ENCODE measurements at places on chromosomes 1 and 21.

- peak; percentile 37 for DNase-seq
Measured at GRCh38 chr21:17270229-17270628, 242.6 kb upstream of the CXADR start.

DNA sequence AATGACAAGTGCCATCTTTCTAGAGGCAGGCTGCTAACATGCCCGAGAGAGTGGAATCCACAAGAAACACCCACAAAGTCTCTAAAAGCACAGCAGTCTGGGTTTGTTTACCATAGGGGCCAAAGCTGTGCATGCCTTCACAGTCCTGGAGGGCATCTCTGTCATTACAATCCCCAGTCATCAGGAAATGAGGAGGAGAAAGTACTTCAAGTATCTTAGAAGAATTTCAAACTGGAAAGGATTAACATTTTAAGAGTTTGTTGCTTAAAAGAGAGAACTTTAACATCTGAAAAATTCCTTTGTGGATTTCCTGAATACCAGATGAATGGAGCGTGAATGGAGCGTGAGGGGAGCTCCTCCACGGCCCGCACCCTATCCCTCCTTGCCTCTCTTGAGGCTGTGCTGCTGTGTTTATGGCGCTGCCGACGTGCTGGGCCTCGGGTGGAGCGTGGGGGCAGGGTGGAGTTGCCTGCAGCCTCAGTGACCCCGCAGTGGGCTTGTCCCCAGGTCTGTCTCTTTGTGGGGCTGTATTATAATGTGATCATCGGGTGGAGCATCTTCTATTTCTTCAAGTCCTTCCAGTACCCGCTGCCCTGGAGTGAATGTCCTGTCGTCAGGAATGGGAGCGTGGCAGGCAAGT, 23.3 kb downstream of the SLC6A17 start:
- no peak for DNase-seq

DNA sequence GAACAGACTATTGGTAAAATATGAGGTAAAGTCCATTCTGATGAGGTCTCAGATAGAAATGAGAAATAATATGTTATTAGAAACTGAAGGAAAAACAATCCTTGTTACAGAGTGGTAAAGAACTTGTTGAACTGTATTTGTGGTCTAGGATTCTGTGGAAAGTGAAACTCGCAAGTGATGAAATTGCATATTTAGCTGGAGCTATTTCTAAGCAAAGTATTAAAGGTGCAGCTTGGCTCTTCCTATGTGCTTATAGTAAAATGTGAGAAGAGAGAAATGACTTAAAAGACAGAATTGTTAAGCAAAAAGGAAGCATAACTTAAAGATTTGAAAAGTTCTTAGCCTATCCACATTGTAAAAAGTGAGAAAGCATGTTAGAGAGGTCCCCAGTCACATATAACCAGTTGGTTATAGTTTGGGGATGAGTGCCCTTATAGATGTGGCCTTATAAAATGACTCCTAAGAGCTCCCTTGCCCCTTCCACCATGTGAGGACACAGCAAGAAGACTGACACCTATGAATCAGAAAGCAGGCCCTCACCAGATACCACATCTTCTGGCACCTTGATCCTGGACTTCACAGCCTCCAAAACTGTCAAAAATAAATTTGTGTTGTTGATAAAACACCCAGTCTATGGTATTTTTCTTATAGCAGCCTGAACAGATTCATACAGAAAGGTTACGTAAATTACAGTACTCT, 24.8 kb downstream of the PHTF1 start:
- DNase-seq, result no peak

GRCh38 chr1:32454726-32455125, 10.1 kb upstream of the ZBTB8B start:
- DNase-seq, result peak; percentile 40

- peak; percentile 98 for DNase-seq
Measured at GRCh38 chr1:31306278-31306677, 9.4 kb downstream of the ZCCHC17 start.

GRCh38 chr1:225182716-225183115, 245.1 kb downstream of the LBR start:
- no peak for DNase-seq

GRCh38 chr1:70546726-70547125, 135.7 kb downstream of the CTH start:
- no peak for DNase-seq

- no peak for DNase-seq
Measured at GRCh38 chr1:113530021-113530420, 139.7 kb downstream of the MAGI3 start.

DNA sequence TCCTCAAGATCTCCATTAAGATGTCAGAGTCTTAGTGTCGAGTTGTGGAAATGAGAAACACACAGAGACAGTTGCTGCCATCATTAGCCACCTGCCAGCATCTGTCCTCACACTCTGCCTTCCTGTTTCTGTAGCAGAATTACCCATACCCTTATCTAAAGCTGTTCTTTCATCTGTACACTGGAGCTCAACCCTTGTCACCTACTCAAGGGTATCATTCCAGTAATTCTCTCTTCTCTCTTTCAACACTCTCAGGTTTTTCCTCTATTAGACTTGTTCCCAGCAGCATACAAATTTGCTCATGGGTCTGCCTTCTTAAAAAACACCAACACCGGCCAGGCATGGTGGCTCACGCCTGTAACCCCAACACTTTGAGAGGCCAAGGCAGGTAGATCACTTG, 27.4 kb upstream of the RNF2 start:
- no peak for DNase-seq

- no peak for DNase-seq
Measured at GRCh38 chr1:207815466-207815865, 63.6 kb downstream of the CD46 start.

DNA sequence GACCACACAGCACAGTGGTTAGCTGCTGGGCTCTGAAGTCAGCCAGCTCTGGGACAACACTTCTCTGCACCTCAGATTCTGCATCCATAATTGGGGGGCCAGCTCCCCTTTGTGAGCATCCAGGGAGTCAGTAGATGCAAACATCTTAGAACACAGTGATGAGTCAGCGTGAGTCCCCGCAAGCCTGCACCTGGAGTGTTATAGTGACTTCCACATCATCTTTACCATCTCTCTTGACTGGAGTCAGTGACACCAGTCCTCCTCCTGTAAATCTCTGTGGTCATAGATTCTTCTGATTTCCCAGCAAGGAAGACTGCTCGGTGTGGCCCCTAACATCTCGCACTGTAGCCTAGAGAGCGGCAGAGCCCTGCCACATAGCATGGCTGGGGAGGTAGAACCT, 13.9 kb upstream of the EDN2 start:
- no peak for DNase-seq

DNA sequence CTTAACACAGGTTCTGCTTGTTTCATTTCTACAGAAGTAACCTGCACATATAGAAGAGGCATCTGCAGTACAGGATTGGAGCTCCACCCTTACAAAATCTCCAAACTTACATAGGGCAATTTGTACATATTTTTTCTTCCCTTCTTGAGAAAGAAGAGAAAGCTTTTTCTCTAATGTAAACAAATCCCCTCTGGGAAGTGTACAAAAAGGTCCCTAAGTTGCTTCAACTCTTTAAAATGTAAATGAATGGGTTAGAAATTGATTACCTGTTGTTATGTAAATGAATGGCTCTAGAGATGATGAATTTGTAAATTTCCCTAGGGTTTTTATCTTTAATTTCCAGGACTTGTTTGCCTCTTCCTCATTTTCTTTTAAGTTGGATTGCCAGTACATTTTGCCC, 1183.7 kb downstream of the MRPL39 start:
- DNase-seq, result no peak

- no peak for DNase-seq
Measured at GRCh38 chr21:31644643-31645042, 14.8 kb upstream of the SOD1 start.

GRCh38 chr1:211492511-211493132, 660 bp upstream of the RD3 start:
- no peak for DNase-seq

DNA sequence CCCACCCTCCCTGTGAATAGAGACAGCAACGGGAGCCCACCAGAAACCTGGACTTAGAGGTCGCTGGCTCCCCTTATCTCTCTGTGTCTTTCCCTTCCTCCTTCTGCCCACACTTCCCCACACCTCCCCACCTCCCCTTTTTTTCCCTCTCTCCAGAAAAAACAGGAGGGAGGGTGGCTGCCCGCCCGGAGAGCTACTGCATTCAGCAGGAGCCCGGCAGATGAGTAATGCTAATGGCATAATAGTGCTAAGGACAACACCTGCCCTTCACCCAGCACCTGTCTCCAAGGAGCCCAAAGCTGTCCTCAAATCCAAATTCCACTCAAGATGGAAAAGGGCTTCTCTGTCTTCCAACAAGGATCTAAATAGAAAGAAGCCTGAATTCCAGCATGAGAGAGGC, 11.4 kb upstream of the PRELP start:
- DNase-seq, result no peak

GRCh38 chr1:116292929-116293725, 79.9 kb upstream of the ATP1A1 start:
- no peak for DNase-seq

DNA sequence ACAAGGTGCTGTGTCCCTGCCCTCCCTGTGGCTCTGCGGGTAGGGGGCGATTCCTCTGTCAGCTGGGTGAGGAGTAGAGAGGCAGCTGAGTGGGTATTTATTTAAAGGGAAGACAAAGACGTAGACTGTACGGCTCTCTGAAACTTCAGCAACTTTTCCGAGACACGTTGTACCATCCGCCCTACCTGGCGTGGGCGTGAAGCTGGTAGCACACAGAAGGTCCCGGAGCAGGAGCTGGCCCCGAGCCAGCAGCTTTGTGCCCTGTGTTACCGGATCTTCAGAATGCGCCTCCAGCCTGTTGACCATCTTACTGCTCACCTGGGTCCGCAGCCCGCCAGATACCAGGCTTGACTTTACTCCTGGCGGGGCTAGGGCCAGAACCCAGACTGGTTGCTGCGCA, 34.9 kb downstream of the PRKCZ start:
- DNase-seq, result no peak

- no peak for DNase-seq
Measured at GRCh38 chr21:26238646-26239045, 68.1 kb upstream of the APP start.

- DNase-seq, result no peak
Measured at GRCh38 chr1:179126338-179127060, 44.6 kb downstream of the TOR3A start.

DNA sequence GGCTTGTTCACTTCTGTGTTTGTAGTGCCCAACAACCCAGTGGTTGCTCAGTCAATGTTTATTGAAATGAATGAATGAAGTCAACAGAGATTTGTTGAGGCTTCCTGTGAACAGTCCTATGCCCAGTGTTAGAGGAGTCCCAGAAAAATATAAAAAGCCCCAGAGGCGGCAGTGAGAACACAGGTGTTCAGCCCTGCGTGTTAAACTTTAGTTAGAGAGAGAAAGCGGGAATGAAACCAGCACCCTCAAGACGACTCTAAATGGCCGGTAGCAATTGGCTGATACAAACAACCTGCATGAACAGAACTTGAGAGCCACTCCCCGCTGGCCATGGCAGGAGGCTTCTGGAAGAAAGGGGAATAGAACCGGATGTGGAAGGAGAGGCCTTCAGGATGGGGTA, 22.6 kb downstream of the TMEM51 start:
- no peak for DNase-seq

DNA sequence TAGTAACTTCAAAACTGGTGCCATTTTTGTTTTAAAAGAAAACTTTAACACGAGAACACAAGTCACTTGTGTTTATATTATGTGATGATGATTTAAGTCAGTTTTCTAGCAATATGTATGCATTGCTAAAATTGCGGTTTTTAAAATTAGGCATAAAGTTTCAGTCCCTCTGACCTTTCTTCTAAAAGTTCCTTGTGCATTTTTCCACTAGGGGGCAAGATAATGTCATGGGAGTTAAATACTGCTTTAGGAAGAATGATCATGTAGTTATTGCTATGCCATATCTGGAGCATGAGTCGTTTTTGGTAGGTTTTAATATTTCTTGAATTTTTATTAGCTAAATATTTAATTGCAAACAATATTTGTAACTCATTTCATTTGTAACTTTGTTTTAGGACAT, 10.7 kb downstream of the CDC7 start:
- peak; percentile 54 for DNase-seq

GRCh38 chr1:232798920-232799319, 6.3 kb upstream of the MAP10 start:
- no peak for DNase-seq

DNA sequence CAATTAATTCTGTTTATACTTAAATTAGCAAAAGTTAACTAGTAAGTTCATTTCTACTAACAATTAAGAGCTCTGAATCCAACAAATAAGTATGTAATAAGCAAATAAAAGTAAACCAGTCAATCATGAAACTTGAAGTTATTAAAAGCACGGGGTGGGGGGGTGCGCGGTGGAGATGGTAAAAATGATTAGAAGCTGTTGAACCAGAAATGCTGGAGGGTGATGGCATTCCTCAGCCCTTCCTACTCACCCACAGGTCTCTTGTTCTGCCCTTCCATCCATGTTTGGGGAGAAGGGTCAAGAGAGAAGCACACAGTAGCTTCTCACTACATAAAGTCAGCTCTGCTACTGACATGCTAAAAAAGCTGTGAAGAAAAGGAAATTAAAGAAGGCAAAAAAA, 63.5 kb downstream of the AKT3 start:
- no peak for DNase-seq

- no peak for DNase-seq
Measured at GRCh38 chr1:25505656-25506385, 37.6 kb upstream of the LDLRAP1 start.

DNA sequence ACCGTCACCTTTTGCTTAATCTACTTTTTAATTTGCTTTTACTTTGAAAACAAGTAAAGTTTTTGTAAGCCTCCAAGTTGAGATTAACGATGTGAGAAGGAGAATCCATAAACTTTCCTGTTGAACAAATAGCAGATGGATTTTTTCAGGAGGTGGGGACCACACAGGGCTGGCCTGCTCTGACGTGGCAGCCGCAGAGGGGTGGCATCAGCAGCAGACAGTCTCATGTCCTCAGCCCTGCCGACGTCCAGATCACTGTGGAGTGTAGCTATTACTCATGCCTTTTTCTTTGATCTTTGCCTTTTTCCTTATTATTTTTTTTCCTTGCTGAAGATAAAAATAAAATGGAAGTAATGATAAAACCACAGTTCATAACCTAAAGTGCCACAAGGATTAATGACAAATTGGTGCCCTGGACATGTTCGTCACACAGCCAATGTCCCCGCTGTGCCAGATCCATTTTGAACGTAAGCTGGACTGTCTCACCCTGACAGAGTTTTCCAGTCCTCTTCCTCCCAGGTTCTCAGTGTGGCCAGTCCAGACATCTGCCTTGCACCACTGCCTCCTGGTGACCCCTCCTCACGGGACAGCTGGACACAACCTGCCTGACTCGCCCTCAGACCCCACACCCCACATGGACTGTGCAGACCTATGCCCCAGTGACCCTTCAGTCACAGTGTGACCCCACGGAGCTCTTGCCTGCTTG, 15.4 kb upstream of the ZBTB21 start:
- DNase-seq, result peak; percentile 32

GRCh38 chr1:50237056-50237455, 128.3 kb downstream of the ELAVL4 start:
- DNase-seq, result no peak

- DNase-seq, result no peak
Measured at GRCh38 chr1:210372491-210372890, 43.8 kb downstream of the HHAT start.

DNA sequence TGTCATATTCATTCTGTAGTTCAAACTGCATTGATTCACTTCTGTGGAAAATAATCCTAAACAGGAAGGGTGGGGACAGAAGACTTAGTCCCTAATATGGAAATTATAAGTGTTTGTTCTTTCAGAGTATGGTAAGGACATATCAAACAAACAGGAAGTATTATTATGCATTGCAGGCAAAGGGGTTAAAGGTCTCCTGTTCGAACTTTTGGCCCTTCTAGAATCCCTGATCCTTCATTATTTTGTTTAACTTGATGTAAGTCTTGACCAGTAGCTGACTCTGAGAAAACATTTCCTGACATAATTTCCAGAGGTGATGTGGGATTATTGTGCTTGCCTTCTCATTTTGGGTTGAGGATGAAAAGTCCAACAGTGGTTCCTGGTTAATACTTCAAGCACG, 215.4 kb upstream of the ADGRL2 start:
- no peak for DNase-seq
